NCI-H510A treated with DMSO at 0.1 percent for 48 hours (cell line): ENCODE measurements at places on chromosomes 4 and X.

DNA sequence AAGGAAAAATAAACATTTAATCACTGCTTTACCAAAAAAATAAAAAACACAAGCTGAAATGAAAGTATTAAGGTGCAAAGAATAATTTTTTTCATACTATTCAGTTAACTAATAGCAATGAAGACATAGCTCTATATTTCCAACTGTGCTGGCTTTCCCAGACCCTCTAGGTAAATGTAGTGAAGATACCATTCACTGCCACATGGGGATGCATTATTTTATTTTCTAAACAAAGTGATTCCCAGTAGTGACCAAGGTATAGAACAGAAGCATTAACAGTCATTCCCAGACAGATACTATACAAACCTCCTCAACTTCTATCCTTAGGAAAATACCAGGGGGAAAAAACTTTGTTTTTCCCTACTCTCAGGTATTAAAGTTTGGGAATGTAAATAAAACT, 39.4 kb downstream of the ANTXR2 start:
- peak; percentile 5 for DNase-seq

DNA sequence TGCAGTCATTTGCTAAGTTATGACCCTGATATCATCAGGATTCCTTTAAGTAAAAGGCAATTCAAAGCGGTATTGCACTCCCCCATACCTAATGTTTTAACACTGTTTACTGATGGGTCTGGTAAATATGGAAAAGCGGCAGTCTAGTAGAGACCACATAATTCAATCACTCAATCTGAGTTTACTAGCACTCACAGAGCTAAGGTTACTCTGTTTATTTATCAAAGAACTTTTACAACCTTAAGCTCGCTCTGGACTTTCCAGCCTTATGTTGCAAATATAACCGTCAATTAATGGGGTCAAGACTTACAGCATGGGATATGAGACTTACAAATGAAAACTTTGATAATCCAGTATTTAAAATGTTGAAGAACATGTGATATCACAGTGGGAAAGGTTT, 124.5 kb upstream of the ZCCHC13 start:
- no peak for DNase-seq

DNA sequence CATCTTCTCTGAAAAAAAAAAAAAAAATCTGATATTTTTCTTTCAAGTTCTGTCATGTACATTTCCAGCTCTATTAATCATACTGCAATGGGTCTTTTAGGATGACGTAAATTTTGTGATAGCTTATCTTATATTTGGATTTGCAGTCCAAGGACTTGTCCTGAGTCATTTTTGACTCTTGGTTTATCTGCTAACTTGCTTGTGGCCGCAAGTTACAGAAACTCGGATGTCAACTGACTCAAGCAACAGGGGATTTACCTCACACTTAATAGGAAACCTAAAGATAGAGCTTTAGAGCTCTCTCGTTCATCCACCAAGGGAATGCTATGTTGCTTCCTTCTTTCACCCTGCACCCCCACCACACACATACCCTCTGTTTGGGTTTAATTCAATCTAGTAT, 1433.8 kb upstream of the TENM3 start:
- no peak for DNase-seq

DNA sequence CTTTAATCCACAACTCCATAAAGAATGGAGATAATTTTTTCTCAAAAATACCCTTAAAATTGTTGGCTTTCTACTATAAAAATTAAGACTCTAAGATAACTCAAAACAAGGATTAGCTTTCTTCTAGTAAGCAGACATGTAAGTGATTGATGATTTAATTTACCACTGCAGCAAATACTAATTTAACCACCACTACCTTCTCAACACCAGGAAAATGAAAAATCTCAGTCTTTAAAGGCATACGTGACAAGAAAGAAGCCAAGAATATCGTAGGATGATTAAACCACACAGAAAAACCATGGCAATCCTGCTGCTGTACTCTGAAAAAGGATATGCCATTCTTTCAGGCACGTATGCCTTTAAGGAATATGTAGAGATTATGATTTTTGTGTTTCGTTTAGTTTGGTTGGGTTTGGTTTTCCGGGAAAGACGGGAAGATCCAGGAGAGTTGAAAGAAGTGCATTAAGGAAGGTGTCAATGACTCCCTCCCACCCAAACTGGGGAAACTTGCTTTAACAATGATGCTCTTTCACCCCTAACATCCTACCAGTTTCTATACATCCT, 881 bp downstream of the LRCH2 start:
- DNase-seq = no peak

GRCh38 chrX:1719270-1719669, 104.4 kb downstream of the ASMT start:
- no peak for DNase-seq

DNA sequence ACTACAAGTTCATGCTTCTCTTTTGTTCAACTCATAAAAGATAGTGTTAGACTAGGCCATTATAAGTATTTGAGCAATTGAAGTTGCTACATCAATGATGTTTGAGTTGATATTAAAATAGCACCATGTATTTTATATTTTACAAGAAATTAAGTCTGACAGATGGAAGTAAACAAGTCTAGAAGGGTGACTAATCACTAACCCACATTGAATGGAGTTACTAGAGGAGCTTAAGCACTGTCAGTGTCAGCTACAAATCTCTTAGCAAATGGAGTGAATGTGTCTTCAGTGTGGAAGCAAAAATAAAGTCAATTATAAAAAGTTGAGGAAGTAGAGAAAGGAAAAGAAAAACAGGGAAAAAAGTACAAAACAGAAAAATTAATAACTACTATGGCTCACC, 592.5 kb downstream of the PCDH18 start:
- no peak for DNase-seq

DNA sequence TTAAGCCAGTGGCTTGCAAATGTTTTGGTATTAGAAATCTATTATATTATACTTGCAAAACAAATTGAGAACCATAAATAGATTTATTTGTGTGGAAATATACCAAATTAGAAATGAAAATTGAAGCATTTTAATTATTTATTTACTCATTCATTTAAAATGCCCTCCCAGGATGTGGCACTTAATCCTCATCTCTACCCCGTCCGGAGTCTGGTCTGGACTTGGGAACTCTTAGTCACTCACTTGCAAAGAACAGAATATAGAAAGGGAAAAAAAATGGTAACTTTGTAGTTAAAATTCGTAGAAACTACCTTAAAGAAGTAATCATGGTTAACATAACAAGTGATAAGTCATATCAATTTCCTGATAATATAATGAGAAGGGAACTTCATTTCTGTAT, 775.9 kb upstream of the INTU start:
- no peak for DNase-seq

DNA sequence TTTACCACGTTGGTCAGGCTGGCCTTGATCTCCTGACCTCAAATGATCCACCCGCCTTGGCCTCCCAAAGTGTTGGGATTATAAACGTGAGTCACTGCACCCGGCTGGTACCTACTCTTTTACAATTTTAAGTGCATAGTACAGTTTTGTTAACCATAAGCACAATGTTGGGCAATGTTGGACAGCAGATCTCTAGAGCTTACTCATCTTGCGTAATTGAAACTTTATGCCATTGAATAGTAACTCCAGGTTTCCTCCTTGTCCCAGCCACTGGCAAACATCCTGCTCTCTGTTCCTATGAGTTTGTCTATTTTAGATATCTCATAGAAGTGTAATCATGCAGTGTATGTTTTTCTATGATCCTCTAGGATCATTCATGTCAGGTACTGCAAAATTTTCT, 9.3 kb upstream of the CPE start:
- DNase-seq = no peak

- DNase-seq = no peak
Measured at GRCh38 chrX:123590842-123591486, 141.9 kb downstream of the THOC2 start.

GRCh38 chr4:173418639-173419038, 19.7 kb upstream of the SCRG1 start:
- DNase-seq = no peak

DNA sequence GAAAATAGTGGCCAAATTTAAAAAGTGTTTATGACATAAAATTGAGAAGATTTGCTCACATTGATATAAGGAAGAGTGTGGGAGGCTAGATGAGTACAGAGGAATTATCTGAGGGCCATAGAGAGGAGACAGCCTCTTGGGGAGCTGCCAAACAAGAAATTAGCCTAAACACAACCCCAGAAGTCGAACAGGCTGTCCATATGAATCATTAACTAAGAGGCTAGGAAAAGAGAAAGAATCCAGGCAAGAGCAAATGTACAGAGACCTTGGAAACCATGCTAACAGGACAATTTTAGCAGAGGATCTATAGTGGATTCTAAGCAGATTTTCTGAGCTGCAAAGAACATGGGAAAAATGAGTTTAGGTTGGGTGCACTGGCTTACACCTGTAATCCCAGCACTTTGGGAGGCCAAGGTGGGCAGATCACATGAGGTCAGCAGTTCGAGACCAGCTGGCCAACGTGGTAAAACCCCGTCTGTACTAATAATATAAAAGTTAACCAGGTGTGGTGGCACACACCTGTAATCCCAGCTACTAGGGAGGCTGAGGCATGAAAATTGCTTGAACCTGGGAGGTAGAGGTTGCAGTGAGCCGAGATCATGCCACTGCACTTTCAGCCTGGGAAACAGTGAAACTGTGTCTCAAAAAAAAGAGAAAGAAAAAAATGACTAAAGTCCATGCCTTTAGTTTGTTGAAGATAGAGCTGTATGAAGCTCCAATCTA, 76.1 kb downstream of the NWD2 start:
- DNase-seq = no peak

- peak; percentile 47 for DNase-seq
Measured at GRCh38 chr4:3346146-3346545, 53.3 kb downstream of the RGS12 start.

- no peak for DNase-seq
Measured at GRCh38 chr4:154526151-154526550, 24.0 kb downstream of the PLRG1 start.

DNA sequence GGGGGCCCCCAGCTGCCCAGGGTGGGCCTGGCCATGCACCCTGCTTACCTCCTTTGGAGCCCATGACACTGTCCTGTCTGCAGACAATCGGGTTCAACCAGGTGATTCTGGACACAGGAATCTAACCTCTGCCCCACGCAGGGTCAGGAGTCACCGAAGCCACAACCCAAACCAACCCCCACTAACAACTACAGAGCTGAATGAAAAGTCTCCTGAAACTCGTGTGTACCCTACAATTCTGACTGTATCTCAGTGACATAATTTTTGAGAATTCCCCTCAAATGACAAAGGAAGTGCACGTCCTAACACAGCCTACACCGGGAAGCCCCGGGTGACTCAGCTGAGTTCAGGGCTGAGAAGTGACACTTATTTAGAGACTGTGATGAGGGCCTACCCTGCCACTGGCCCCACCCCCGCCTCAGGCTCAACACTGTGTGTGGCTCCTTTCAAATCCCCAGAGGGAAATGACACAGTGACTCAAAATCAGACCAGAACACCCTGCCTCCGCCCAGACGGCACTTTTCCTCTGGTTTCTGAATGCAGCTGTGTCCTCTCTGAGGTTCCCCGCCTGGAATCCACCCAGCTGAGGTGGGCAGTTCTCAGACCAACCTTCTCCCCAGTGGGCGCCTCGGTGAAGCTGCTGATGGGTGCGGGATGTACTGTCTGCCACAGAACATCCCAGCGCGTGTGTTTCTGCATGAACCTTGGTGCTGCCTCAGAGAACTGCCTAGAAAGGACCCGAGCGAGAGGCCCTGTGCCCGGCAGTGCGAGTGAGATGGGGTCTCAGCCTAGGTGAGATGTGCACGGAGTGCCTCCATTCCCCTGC, 9.9 kb downstream of the TNIP2 start:
- DNase-seq = no peak

DNA sequence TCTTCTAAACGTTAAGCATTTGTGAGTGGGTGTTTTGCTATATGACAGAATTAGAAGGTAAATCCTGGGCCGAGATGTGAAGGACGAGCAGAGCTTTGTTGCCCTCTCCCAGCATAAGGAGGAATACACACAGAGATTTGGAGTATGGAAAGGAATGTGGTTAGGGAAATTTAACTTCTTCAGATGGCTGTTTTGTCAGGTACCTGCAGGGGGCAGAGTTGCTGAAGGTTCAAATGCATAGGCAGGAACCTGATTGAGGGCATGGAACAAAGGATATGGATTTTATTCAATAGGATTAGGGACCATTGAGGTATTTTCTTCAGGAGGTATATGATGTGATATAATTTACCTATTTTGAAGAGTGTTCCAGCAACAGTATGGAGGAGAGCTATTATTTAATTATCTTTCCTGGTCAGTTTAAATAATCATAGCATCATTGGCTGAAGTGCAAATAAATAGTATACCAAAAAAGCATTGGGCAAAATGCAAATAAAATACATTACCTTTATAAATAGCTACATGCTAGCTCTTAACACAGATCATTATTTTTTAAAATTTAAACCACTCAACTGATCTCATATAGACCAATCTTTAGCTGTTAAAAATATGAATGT, 143.6 kb downstream of the SLIT2 start:
- DNase-seq = peak; percentile 12

- DNase-seq = no peak
Measured at GRCh38 chrX:39418254-39418704, 617.0 kb downstream of the MID1IP1 start.

- no peak for DNase-seq
Measured at GRCh38 chr4:152509595-152510225, 26.2 kb downstream of the FBXW7 start.

DNA sequence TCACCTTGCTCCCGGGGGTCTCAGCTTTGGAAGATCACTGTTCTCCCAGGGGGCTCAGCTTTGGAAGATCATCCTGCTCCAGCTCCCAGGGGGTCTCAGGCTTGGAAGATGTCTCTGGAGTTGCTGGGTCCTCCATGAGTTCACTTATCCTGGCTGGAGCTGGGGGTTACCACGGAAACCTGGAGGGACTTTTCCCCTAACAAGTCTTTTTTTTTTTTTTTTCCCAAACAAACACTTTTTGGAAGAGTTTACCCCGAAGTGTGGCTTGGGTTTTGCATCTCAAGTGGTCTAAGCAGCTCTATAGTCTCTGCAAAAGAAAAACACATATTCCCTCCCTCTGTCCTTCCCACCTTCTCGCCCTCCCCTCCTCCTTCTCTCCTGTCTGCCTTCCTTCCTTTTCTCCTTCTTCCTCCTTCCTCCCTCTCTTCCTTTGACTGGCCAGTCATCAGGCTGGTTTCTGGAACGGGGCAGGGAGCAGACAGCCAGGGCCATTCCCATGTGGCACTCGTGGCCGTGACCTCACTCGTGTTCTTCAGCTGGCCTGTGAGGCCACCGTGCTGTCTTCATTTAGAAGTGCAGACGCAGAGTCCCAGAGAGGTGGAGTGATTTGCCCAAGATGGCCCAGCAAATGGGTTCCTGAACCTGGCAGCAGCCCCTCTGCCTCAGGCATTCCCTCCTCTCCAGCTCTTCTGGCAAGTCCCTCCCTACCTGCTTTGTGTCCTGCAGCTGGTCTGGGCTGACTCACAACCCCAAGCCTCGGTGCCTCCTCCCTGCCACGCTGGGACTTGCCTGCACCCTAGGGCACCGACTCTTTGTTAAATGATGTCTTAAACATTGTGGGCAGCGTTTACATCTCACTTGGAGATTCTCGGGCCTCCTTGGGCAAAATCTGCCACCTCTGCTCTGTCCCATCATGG, 25.9 kb upstream of the HMX1 start:
- DNase-seq = no peak

DNA sequence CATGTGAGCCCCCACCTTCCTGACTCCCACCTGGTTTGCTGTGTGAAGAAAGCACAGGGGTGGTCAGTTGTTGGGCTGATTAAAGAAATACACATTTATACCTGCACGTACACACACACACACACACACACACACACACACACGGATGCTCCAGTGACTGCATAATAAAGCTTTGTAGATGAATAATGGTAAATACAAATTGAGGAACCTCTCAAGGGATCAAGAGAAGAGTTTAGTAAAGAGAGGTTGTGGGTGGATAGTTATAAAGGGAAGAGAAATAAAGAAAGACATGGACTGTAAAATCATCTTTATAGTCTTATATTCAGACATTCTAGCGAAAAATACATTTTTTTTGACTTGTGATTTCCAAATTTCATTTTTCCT, 144.1 kb downstream of the MGST2 start:
- DNase-seq = no peak
